NCI-H1930 (cell line): ENCODE measurements at places on chromosomes 7 and 10.

GRCh38 chr10:122558452-122558851 is 2.1 kb upstream of the DMBT1 start:
- no peak for DNase-seq

GRCh38 chr7:98051118-98051744 is 55.4 kb upstream of the LMTK2 start:
- peak; percentile 85 for DNase-seq

- no peak for DNase-seq
Measured at GRCh38 chr10:129415215-129416140, 51.6 kb upstream of the MGMT start.

DNA sequence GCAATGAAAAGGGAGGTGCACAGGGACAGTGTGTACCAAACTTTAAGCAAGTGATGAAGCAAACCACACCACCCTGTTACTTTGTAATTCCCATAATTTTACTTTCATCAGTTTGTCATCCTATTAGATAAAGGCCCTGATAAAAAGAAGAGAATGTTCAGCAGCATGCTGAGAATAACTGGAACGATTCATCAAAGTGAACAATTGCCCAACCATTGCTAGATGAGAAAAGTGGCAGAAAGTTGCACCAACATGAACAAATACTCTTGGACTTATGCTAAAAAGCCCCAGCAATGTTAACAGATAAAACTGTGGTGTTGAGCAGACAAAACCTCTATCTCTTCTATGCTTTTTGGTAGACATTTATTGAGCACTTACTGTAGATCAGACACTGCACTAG is 75.5 kb upstream of the PCGF5 start:
- DNase-seq: no peak

- no peak for DNase-seq
Measured at GRCh38 chr7:108204281-108204796, 74.2 kb upstream of the LAMB4 start.

DNA sequence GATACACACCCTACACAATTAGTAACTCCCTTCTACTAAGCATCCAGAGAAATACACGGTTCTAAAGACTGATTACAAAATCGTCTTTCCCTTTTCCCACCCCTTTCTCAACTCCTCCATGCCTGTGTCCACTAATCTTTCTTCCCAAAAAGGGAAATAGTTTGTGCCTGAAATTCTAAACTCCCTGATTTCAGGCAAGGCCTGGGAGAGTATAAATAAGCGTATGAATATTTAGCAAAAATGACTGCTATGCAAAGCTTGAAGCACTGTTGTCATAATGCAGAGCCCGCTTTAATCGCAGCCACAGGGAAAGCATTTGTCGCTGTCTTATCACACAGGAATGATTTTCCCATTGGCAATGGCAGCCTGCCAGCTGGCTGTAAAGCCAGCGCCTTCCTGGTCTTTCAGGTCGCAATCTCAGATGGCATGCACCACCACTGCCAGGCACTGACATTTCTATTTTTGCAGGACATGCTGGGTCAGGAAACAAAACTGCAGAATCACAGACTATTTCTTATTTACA is 142.9 kb upstream of the PCGF5 start:
- no peak for DNase-seq

DNA sequence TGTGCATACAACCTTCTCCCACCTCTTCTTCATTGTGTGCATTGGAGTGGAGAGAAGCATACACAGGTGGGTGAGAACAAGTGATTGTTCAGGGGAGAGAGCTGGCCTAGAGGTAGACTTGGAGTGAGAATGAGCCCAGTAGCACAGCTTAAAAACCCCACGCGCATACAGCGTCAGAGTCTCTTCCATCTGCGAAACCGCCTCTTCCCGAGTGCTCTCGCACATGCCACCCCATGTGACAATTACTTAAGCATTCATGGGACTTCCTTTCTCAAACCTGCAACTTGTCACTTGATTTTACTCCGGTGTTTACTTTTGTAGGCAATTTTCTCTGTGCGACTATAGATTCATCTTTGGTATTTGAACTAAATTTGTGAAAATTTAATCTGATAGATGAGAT is 176.8 kb upstream of the AGK start:
- DNase-seq: no peak
